Activated effector memory CD4-positive, alpha-beta T cell treated with anti-CD3 and anti-CD28 coated beads, Interleukin-2, amount 50 U/mL, for 16 hours (primary cell): ENCODE measurements at places on chromosomes 4 and X.

- no peak for DNase-seq
Observed at GRCh38 chr4:10017037-10017893, 4.0 kb downstream of the SLC2A9 start.

DNA sequence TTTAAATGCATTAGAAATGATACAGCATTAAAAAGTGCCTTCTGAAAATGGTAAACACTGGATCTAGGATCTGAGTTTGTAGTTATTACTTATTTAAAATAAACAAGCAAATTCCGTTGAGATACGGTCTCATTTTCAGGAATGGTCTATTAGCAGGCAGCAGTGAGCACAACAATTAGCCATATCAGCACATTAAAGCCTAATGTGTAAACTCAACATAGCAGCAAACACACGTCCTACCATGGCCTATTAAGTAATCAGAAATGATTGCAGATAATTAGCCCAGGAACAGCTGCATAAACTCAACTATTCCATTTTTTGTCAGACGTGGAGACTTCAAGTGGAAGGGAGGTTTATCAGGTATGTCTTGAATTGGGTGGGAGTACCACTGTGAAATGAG, 61.8 kb downstream of the NEIL3 start:
- DNase-seq = no peak

GRCh38 chr4:72319601-72320021, 249.4 kb downstream of the ADAMTS3 start:
- DNase-seq = no peak

DNA sequence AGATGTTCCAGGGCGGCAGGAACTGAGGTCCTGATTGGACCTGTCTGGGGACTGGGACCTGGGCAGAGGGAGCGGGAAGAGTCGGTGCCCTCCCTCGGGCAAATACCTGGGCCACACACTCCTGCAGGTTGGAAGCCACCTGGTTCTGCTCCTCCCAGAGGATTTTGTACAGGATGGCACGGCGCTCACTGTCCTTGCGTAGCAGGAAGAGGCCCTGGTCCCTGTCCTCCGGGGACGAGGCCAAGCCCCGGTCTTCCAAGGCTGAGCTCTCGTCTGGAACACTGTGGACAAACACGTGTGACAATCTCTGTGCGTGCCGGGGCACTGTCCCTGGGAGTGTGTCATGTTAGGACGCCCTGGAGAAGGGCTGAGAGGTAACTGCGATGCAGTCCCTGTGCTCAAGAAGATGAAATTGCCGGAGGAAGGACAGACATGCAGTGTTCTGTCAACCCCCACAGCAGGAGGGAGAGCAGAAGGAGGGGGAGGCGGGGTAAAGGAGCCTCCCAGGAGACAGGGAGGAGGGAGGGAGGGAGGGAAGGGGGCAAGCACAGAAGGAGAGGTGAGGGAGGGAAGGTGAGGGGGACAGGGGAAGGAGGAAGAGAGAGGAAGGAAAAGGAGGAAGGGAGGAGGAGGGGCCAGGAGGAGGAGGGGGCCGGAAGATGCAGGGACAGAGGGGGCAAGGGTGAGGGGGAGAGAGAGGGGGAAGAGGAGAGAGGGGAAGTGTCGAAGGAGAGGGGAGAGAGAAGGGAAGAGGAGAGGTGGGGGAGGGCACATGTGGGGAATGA, 29.0 kb downstream of the PDHA1 start:
- DNase-seq = peak; percentile 61

- DNase-seq = no peak
Observed at GRCh38 chr4:149095001-149095400, 652.8 kb upstream of the NR3C2 start.

- DNase-seq = no peak
Observed at GRCh38 chr4:124640022-124640730, 72.4 kb downstream of the ANKRD50 start.

- DNase-seq = no peak
Observed at GRCh38 chr4:89249313-89249712, 58.3 kb downstream of the GPRIN3 start.

DNA sequence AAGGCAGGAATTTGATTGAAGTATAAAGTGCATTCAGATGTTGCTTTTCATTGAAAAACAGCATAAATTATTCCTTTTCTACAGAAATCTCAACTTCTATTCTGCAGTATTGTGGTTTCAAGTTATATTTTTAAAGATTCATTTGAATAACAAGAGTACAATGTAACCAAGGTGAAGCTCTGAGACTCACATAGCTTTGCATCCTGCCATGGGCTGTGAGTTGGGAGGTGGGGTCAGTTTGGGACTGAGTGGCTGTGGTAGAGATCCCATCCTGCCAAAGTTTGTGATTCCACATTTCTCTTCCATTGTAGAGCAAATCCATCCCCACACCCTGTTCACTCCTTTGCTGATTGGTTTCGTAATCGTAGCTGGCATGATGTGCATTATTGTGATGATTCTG, 69.2 kb downstream of the KIT start:
- DNase-seq = no peak

DNA sequence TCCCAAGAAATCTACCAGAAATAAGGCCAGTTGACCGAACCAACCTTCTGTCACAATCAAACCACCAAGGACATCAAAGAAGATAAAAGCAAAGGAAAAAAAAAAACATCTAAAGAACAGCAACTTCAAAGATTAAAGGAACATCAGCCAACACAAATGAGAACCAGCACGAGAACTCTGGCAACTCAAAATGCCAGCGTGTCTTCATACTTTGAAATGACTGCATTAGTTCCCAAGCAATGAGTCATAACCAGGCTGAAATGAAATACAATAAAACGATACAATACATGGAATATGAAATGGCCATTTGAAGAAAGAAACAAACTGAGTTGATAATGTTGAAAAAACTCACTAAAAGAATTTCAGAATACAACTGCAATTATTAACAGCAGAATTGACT, 611.6 kb upstream of the GRIA3 start:
- DNase-seq = no peak

DNA sequence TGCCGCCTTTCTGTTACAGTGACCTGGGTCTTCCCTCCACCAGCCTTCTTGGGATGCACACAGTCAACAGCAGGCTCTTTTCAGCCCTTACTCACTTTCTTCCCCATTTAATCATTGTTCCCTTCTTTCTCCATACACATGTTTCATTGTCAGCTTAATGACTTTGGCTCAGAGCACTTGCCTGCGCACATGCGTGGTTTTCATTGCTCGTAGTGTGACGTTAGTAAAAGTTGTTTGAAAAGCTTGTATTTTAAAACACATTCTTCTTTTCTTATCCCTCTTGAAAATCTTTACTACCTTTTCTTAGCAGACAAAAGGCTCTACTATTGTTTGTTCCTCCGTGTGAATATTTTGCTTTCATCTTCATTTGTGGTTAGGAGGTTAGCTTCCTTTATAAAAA, 19.7 kb upstream of the SCOC start:
- DNase-seq = no peak

- no peak for DNase-seq
Observed at GRCh38 chr4:107863850-107864371, 39.2 kb downstream of the SGMS2 start.

DNA sequence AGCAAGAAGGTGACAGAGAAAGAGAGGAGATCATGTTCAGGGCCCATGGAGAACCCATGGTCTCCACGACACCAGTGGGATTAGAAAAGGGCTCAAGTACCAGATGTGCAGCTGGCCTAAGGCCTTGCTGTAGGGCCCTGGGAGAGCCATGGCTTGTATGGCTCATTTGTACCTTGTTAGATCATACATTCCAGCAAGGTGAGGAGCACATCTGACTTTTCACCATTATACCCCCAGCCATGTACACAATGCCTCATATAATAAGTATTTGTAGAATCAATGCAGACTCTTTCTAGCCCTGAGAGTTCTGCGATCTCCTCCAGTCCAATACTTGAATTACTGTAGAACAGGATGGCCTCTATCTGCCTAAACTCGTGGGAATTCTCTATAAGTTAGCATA, 94.2 kb upstream of the MAP3K15 start:
- DNase-seq = no peak

- DNase-seq = no peak
Observed at GRCh38 chr4:95594013-95594412, 45.2 kb upstream of the UNC5C start.

DNA sequence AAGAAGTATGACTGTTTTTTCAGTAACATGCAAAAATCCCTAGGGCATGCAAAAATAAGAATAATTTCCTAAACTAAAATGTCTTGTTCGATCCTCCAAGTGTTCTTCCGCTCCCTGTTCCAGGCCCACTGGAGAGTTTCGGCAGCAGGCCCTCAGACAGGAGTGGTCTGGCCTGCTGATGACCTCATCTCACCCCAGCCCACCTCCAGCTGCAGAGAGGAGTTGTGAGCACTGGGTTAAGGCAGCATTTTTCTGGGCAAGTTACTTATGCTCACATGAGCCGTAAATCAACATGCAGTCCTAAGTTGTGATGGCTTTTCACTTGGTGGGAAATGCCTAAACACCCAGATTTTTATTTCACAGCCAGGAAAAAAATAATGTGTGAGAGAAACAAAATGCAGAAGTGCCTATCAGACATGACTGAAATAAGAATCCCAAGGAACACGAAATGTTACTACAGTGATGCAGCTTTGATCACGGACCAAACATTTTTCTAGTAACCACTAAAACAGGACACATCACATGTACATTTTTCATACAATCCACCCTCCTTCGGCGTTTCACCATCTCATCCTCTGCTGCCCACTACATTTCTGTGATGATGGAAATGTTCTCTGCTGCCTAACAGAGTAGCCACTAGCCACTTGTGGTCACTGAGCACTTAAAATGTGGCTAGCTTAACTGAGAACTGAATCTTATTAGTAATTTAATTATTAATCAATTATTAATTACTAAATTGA, 153.3 kb upstream of the TBL1X start:
- DNase-seq = no peak

GRCh38 chrX:105829011-105829410, 6.7 kb downstream of the NRK start:
- DNase-seq = no peak

DNA sequence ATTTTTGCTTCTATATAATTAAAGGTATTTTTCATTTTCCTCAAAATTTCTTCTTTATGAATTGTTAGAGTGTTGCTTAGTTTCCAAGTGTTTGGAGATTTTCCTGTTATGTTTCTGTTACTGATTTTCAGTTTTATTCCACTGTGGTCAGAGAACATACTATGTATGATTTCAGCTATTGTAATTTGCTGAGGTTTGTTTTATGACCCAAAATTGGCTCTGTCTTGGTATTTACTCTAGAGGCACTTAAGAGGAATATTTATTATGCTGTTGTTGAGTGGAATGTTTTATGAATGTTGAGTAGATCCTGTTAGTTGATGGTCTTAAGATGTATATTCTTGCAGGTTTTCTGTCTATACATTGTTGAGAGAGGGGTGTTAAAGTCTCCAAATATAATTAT, 263.5 kb downstream of the PABPC4L start:
- DNase-seq = no peak

DNA sequence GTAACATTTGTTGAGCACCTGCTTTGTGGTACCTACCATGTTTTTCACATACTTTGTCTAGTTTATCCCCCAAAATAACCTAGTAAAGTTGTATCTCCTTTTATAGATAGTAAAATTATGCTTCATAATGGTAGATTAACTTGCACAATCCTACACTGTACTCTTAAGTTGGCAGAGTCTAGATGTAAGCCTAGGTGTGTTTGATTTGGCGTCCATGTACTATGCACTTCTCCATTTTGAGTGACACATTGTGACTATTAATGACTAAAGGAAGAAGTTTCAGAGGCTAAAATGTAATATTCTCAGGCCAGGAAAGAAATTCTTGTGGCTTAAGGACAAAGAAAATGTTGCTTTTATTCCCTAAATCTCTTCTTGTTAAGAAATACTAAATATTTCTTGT, 15.4 kb downstream of the PLK4 start:
- DNase-seq = no peak

- DNase-seq = no peak
Observed at GRCh38 chr4:166377578-166377977, 504.5 kb downstream of the TLL1 start.

DNA sequence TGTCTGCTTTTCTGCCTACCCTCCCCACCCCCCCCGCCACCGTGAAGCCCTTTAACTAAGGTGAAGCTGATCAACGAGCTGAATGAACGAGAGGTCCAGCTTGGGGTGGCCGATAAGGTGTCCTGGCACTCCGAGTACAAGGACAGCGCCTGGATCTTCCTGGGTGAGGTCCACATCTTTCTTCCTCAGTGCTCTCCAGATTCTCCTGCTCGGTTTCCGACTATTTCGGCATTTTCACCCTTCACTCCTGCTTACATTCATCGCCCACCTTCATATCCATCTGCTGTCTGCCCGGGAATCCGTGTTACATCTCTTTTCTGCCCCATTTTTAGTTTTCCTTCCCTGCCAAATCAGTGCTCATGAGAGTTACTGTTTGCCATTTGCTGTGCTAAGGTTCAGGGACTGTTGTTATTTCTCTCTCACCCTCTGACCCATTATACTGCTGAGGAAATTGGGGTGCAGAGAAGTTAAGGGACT, 459 bp downstream of the RBMX2 start:
- DNase-seq = no peak

DNA sequence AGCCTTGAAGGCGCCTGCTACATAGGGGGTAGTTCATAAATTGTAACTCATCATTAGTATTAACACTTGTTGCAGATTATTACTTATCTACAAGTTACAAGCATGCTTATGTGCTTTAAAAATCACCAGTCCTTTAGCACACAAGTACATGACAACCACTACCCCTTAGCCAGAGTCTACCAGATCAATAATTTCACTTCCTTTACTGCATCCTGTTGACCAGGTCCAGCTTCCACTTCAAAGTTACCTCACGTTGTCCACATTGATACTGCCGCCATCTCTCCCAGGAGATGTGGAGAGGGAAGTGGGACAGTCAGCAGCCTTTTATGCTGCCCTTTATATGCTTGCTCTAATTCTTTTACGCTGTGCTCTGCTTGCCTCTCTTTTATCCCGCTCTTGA, 231.3 kb upstream of the CXXC4 start:
- no peak for DNase-seq

- no peak for DNase-seq
Observed at GRCh38 chr4:177117256-177117655, 192.4 kb upstream of the NEIL3 start.

- DNase-seq = no peak
Observed at GRCh38 chr4:67019686-67020437, 525.4 kb downstream of the CENPC start.

DNA sequence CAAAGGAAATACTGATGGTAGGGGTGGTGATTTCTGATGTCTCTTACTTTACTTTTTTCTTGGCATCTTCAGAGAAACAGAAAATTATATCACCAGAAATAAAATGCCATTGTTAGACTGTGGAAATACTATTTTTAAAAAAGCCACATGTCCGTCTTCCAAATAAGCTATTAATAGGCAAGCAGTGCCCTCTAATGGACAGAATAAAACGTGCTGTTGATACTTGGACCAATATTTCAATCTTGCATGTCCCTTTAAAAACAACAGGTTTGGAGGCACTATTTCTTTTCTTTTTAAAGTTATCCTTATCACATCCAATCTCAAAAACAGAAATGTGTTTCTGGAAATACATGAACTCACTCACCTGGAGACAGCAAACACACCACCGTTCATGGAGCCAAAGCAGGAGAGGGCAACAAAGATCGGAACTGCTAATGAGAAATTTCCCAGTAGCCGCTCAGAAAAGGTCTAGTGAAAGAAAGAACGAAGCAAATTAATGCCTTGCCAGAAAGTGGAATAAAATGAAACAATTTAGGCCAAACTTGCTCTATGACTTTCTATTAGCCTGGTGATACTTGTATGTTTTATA, 59.2 kb downstream of the SLC7A11 start:
- no peak for DNase-seq

GRCh38 chr4:134117392-134118183, 84.0 kb downstream of the PABPC4L start:
- DNase-seq = no peak
